ENCODE measurements at places on chromosomes 11 and 22. TPM values are rescaled to one million over a fixed set of nuclear protein-coding genes. Genes with fewer than 3 reads are reported as not detected.

DNA sequence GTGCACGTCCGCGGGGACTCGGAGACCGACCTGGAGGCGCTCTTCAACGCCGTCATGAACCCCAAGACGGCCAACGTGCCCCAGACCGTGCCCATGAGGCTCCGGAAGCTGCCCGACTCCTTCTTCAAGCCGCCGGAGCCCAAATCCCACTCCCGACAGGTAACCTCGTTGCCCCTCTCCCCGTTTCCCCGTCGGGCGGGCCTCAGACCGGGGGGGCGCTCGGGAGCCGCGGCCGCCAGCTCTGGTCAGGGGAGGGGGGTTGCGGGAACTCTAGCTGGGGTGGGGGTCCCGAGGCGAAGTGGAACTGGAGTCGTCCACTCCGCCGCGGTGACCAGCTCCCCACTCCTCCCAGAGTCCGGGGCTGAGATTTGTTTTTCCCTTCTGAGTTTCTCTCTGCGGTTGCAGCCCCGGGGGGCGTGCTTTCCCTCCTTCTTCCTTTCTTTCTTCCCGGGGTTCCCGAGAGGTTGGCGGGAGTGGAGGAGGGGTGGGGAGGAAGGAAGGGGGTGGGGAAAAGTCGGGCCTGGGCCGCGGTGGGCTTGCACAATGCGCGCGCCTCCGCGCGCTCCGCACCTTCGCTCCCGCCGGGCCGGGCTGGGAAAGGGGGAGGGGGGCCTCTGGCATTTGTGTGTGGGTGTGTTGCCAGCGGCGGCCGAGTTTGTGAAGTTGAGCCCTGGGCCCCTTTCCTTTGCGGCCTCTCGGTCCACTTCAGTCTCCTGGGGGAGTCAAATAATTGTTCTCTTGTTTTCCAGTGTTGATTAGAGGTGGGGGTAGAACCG lies 952 bp downstream of the YAP1 start:
- DNase-seq = peak; percentile 45

HTR3A gene
- not detected for total RNA-seq

DNA sequence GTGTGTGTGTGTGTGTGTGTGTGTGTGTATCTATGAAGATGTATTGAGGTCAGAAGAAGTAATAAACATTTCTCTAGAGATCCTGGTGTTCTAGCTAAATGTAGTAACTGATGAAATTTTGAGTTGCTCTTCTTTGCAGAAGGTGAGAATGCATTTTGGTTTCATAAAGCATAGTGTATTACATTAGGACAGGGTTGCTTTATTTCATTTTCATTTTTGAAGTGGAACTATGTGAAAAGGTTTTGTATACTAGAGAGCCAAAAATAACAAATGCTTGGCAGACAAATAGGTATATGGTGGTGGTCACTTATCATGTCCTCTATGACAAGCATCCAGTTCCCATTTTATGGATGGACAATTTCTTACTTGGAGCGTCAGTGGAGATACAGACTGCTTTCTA lies 99.0 kb downstream of the CASP12 start:
- no peak for DNase-seq

- DNase-seq = no peak
Observed at GRCh38 chr22:28771195-28771791, 1.2 kb upstream of the CCDC117 start.

DNA sequence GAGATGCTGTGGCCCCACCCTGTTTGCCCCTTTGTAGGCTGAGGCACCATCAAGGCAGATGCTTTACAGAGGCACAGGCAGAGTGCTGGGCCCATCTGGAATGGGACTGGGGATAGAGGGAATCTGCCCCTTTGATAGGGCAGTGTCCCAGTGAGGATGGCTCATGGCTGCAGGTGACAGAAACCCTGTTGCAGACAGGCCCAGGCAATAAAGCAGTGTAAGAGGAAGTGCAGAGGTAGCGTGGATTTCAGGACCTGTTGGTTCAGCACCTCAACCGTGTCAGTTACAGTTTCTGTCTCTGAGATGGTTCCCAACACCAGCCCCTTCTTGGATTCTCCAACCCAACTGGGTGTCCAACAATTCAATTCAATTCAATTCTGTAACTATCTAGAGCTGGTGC lies 25.1 kb downstream of the PRDM11 start:
- no peak for DNase-seq

MGAT3 gene
- 23.5 TPM for total RNA-seq

DNA sequence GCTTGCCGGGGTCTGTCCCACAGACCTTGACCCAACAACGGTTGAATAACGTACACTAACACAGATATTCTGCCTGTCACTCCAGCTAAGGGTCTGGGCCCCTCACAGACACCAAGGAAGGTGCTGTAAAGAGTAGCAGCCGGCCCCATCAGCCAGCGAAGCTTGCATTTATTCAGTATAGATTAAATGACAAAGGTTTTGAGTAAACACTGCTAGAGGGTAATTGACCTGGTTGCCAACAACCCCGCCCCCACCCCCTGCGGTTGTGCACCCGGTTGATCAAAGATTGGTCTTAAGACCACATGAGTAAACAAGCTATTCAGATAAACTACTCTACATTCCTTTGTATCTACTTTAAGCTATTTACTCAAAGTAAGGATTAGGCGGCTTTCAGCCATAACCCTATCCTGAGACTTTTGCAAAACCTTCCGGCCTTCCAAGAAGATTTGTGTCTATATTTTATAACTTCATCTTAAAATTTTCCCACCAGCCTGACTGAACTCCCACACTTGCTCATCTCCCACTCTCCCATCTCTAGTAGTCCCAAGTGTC lies 4.8 kb upstream of the CKAP5 start:
- no peak for DNase-seq

- no peak for DNase-seq
Observed at GRCh38 chr11:103928802-103929161, 107.7 kb upstream of the DDI1 start.

DNA sequence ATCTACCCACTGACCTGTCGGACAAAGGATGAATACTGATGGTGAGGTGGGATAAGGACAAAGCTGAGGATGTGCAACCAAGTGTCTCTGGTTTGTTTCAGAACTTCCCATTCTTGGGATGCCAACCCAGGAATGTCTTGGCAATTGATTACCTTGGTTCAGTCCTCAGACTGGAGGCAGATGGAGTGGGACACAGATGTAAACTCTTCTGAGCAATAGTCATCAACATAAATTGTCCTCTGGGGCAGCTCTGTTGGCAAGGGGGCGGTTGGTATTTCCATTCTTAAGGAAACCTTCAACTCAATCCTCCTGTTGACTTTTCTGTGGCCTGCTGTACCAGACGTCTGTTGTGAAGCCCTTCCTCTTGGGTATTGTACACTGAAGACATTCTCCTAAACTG lies 6.8 kb downstream of the ABTB2 start:
- DNase-seq = no peak

- no peak for DNase-seq
Observed at GRCh38 chr11:105799728-105800462, 190.0 kb downstream of the GRIA4 start.

GRCh38 chr22:23622634-23623033 lies 9.5 kb downstream of the DRICH1 start:
- no peak for DNase-seq

DNA sequence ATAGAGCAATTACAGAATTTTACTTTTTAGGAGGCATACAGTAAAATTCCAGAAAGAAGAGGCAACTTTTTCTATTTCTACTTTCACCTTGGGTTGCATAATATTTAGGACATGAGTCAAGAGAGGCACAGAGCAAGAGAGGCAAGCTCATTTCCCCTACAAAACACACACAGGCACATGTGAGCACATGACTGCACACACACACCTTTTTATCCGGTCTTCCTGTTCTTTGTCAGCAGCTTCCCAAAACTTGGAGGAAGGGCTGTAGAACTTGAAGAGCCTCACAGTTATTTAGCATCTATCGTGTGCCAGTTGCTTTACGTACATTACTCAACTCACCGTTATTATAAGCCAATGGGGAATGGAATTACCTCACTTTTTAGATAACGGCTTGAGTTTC lies 37.8 kb upstream of the CCDC179 start:
- no peak for DNase-seq

DNA sequence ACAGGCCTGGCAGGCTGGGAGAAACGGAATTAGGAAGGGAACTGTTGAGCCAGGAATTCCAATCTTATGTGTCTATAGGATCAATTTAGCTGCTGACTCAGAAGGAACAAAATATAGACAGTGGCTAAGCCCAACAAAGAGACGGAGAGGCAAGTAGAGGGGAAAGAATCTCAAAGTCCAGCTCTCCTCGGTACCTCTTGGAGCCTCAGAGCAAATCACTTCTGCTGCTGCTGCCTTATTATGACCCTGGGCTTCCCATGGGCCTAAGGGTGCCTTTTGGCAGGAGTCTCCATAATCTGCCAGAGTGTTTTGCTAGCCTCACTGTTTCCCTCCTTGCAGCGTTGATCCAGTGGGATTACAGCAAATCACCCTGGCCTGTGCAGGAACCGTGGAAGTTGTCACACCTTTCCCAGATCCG lies 31.7 kb downstream of the PAX6 start:
- DNase-seq = no peak

DNA sequence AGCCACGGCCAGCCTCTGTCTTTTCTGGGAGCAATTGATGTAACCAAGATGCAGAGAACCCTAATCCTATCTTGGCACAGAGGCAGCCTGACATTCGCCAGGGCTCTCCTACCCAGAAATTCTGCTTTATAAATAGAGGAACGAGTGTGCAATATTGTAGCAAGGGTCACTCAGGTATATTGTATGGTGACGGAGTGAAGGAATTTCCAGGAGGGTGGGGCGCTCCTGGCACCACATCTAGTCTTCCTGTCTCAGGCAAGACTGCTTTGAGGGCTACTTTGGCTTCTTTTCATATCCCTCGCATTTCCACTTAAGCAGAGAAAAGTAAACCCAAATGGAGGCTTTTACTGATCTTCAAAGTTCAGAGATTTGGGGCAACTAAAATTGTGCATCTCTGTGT lies 114.4 kb downstream of the BARX2 start:
- no peak for DNase-seq

- DNase-seq = no peak
Observed at GRCh38 chr22:35835998-35836691, 118.5 kb downstream of the APOL5 start.

DNA sequence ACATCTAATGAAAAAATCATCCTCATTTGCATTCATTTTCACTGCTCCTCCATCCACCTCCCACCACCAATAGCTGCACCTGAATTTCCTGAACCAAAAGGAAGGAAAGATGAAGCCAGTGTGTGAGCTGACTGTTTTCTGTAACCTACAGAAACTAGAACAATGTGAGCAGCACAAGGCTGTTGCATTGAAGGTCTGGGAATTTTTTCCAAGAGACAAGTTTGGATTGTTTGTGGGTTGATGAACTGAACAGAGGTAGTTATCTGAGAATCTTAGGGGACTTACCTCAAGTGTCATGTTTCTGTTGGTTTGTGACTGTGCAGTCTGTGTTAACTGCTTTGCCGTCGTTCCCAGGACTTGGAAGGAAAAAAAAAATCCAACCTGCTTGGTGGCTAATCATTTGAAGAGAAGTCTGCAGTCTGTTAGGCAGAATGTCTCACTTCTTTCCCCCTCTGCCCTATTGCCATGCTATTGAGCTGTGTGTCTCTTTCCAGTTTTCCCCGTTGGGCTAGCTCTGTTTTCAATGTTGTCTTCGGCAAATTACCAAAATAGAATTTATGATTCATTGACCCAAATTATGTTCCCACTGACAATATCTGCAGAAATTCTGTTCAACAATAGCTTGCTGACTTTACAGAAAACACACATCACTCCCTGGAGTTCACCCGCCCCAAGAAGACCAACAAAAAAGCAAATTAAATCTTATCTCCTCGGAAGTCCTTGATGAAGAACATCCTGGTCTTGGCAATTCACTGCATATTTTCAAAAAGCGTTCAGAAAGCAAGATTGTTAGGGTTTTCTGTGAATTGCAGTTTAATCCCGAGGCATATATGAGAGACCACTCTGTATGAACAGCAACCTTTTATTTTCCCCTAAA lies 76.0 kb downstream of the SC5D start:
- no peak for DNase-seq

FSHB gene
- not detected for total RNA-seq

- peak; percentile 38 for DNase-seq
Observed at GRCh38 chr11:13238879-13239514, 38.6 kb upstream of the BMAL1 start.

Measured in omental fat pad (tissue), 4 donors.